ENCODE measurements at places on chromosomes 5 and 9. TPM values are rescaled to one million over a fixed set of nuclear protein-coding genes. Genes with fewer than 3 reads are reported as not detected.

Gene CCNH
- total RNA-seq: 393 TPM

DNA sequence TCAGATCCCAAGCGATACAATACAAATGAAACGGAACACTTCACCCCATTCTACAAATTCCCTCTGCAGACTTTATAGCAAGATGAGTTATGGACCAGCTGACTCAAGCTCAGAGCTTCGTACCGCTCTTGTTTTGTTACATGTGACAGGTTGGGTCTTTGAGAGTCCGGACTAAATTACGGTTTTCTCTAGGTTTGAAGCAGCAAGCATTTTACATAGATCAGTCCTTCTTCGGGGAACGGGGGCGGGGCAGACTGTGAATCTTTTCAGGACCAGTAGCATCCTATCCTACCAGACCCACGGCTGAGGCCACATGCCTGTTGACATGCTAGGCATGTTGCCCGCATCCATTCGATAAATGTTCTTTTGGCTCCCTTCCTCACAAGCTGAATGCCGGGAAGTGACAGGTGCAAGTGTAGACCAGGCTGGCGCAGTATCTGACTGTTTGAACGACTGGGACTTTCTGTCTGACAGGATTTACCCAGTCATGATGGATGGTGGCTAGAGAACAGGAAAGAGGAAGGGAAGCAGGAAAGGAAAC is 811.0 kb upstream of the GRAMD2B start:
- DNase-seq: no peak

- peak; percentile 17 for DNase-seq
These were observed 93.6 kb upstream of the TLE4 start for GRCh38 chr9:79477955-79478771.

DNA sequence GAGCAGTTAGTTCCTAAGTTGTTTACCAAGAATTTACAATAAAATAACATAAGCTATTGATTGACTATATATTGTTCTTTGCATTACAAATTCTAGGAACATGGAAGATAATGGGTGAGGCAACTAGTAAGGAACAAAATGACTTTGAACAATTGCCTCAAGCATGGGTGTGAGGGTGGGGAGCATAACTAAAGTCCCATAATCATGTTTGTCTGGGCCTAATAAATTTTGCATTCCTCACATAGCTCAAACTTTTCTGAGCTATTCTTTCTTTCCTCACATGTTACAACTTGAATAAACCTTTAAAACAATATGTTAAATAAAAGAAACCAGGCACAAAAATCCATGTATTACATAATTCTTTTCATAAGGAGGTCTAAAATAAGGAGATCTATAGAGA is 1066.1 kb downstream of the NR2F1-AS1 start:
- no peak for DNase-seq

Gene SLC34A3
- total RNA-seq: not detected

Gene TSSK1B
- total RNA-seq: not detected

GRCh38 chr5:95861864-95862561 is 39.5 kb upstream of the GLRX start:
- DNase-seq: no peak

Gene INSL6
- total RNA-seq: not detected

GRCh38 chr5:27472000-27472763 is 433.8 kb upstream of the CDH9 start:
- DNase-seq: peak; percentile 10

- peak; percentile 46 for DNase-seq
These were observed 1.4 kb downstream of the GLIS3 start for GRCh38 chr9:4298255-4299004.

Data from CD4-positive, CD25-positive, alpha-beta regulatory T cell (primary cell).